ENCODE measurements at places on chromosomes 1 and 21. TPM values are rescaled to one million over a fixed set of nuclear protein-coding genes. Genes with fewer than 3 reads are reported as not detected.
A peak's percentile ranks its signal among the peaks of the same experiment; 100 is the strongest.

DNA sequence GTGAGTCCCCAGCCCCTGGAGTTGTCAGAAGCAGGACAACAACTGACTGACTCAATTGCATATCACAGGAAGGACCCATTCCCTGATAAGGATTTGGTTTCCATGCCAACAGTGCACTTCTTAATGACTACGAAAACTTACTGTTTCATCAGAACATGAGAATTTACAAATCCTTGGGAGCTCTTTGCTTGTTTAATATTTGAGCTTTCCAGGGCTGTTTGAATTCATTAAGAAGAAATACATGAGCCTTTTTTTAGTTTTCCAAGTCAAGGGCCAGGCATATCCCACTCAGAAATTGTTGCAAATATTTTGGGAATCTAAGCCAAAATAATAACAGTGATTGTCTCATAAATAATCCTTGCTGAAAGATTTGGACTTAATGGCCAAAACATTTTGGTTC is 27.2 kb upstream of the COL24A1 start:
- no peak overlapping the region for H3K27ac ChIP-seq
- H3K27me3 ChIP-seq = no peaks in the 10 kb centered on the region
- H3K36me3 ChIP-seq = no peaks in the 10 kb centered on the region

DNA sequence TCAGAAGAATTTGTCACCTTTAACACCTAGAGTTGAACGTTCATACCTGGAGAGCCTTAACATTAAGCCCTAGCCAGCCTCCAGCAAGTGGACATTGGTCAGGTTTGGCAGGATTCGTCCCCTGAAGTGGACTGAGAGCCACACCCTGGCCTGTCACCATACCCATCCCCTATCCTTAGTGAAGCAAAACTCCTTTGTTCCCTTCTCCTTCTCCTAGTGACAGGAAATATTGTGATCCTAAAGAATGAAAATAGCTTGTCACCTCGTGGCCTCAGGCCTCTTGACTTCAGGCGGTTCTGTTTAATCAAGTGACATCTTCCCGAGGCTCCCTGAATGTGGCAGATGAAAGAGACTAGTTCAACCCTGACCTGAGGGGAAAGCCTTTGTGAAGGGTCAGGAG is 52.3 kb downstream of the UBE4B start:
- DNase-seq = no peak
- no peaks in the 10 kb centered on the region for H3K36me3 ChIP-seq
- no peaks in the 10 kb centered on the region for H3K27me3 ChIP-seq
- H3K4me3 ChIP-seq = no peak overlapping the region
- no peak overlapping the region for H3K27ac ChIP-seq

DNA sequence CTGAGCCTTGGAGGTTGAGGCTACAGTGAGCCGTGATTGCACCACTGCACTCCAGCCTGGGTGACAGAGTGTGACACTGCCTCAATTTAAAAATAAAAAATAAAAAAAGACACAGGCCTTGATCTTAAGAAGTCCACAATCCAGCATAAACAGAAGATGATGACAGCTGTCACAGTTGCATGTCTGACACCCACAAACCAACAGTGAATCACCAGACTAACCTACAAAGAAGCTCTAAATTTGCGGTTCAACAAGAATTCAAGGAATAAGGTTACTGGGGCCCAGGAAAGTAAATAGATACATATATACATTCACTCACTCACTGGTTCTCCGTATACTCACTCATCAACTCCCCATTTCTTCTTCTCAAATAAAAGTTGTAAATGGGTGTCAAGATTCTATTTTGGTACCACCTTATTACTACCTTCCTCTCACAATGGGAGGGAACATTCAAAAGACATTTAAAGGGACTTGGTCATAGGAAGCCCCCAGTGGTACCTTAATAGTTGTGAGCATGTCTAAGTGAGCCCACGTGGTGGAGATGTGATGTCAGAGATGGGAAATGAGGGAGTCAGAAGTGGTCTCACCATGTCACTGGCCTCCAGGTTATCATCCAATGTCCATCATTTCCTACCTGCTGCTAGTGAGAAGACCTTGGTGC is 66.9 kb upstream of the PRDX6 start:
- peaks cover 8% of the 10 kb centered on the region for H3K4me1 ChIP-seq
- no peak overlapping the region for H3K4me3 ChIP-seq
- H3K36me3 ChIP-seq = no peaks in the 10 kb centered on the region

GRCh38 chr1:89608319-89608983 is 24.5 kb upstream of the LRRC8C start:
- no peaks in the 10 kb centered on the region for H3K27me3 ChIP-seq
- H3K4me1 ChIP-seq = peaks cover 15% of the 10 kb centered on the region
- H3K4me3 ChIP-seq = no peak overlapping the region
- DNase-seq = no peak

DNA sequence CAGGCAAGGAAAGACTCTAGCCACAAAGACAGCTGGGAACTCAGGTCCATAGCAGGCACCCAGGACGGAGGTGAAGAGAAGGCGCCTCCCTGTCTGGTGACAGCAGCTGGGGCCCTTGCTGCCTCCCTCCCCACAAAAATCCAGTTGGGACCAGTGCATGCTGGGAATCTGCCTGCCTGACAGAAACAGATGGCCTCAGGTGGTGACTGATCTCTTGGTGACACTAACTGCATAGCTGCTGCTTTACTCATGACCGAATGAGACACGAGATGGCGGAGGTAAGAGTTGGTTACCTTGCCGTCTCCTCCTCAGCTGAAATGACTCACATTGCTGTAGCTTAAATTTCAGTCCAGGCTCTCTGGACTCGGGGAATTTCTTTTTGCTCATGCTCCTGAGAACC is 130.3 kb downstream of the FGGY start:
- DNase-seq = peak; percentile 97
- peak overlapping the region; percentile 89 for H3K27ac ChIP-seq
- no peaks in the 10 kb centered on the region for H3K27me3 ChIP-seq
- no peaks in the 10 kb centered on the region for H3K36me3 ChIP-seq
- H3K4me3 ChIP-seq = no peak overlapping the region

DNA sequence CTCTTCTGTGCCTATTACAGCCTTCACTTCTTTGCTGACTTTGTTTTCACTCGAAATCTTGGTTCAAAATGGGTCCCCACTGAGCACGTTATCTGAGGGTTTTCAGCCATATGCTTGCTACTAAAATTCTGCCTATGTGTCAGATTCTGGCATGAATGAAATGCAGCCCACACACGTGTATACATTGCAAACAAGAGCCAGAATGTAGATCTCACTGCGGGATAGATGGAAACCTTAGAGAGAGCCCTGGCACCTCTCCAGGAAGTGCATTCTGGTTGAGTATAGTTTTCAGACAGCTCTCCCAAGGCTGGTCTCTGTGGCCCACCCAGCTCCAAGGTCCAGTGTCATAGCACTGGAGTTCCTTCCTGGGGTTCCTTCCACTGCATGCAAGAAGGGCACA is 234.7 kb upstream of the GJB5 start:
- H3K36me3 ChIP-seq = no peaks in the 10 kb centered on the region
- DNase-seq = no peak
- H3K4me3 ChIP-seq = no peak overlapping the region
- no peaks in the 10 kb centered on the region for H3K4me1 ChIP-seq

GRCh38 chr21:42780617-42781016 is 98.7 kb downstream of the WDR4 start:
- H3K4me1 ChIP-seq = no peaks in the 10 kb centered on the region
- peaks cover 31% of the 10 kb centered on the region for H3K27me3 ChIP-seq
- H3K27ac ChIP-seq = no peak overlapping the region
- no peak overlapping the region for H3K4me3 ChIP-seq
- no peaks in the 10 kb centered on the region for H3K36me3 ChIP-seq

DNA sequence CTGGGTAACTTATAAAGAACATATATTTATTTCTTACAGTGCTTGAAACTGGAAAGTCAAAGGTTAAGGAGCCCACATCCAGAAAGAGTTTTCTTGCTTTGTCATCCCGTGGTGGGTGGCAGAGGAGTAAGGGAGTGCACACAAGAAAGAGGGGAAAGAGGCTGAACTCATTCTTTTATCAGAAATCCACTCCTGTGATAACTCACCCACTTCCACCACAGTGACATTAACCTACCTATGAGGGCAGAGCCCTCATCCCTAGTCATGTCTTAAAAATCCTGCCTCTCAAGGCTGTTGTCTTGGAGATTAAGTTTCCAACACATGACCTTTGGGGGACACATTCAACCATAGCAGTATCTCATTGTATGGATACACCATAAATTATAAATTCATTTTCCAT is 32.5 kb upstream of the RGS4 start:
- H3K36me3 ChIP-seq = no peaks in the 10 kb centered on the region
- no peak overlapping the region for H3K27ac ChIP-seq
- no peak overlapping the region for H3K4me3 ChIP-seq

- no peaks in the 10 kb centered on the region for H3K27me3 ChIP-seq
- H3K4me3 ChIP-seq = no peak overlapping the region
- H3K27ac ChIP-seq = no peak overlapping the region
- no peak for DNase-seq
- peaks cover 22% of the 10 kb centered on the region for H3K4me1 ChIP-seq
- no peaks in the 10 kb centered on the region for H3K36me3 ChIP-seq
Measured at GRCh38 chr1:216612291-216612690, 110.9 kb downstream of the ESRRG start.

DNA sequence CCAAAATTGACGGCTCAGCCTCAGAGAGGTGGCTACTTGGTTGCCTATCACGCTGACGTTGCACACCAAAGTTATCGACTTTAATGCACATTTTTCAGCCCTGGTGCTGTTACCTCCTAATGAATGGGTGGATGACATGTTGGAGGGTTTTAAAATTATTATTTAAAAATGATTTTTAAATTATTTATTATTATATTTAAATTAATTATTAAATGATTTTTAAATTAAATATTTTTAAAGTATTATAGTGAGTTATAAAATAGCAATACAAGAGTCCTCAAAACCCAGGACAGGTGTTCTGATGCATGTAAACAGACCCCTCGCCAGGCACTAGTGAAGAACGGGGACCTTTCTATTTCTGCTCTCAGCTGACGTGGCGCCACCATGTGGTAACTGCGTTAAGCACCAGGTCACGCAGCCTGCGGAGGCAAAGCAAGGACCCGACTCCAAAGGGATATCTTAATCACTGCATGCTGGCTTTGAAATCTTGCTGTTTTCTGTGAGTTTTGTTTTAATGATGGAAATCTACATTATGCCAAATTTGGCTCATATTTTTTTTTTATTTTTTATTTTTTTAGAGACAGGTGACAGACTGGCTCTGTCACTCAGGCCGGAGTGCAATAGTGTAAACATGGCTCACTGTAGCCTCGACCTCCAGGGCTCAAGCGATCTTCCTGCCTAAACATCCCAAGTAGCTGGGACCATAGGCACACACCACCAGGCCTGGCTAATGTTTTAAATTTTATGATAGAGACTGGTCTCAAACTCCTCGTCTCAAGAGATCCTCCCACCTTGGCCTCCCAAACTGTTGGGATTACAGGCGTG is 22.6 kb downstream of the CASP9 start:
- H3K4me3 ChIP-seq = no peak overlapping the region
- no peaks in the 10 kb centered on the region for H3K27me3 ChIP-seq
- DNase-seq = no peak
- no peak overlapping the region for H3K27ac ChIP-seq
- H3K36me3 ChIP-seq = no peaks in the 10 kb centered on the region

DNA sequence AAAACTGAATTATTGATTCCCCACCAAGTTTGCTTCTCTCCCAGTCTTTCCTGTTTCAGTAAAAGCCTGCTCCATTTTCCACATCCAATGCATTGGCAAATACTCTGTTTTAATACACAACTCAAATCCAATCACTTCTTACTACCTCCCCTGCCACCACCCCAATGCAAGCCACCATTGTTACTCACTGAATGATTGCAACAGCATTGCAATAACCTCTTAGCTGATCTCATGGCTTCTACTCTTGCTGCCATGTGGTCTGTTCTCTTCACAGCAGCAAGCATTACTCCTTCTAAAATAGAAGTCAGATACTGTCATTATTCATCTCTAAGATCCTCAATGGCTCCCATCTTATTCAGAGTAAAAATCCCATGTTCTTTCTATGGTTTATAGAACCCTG is 123.4 kb downstream of the ATP6V1G3 start:
- no peaks in the 10 kb centered on the region for H3K4me1 ChIP-seq
- no peak for DNase-seq
- H3K4me3 ChIP-seq = no peak overlapping the region
- H3K27ac ChIP-seq = no peak overlapping the region

DNA sequence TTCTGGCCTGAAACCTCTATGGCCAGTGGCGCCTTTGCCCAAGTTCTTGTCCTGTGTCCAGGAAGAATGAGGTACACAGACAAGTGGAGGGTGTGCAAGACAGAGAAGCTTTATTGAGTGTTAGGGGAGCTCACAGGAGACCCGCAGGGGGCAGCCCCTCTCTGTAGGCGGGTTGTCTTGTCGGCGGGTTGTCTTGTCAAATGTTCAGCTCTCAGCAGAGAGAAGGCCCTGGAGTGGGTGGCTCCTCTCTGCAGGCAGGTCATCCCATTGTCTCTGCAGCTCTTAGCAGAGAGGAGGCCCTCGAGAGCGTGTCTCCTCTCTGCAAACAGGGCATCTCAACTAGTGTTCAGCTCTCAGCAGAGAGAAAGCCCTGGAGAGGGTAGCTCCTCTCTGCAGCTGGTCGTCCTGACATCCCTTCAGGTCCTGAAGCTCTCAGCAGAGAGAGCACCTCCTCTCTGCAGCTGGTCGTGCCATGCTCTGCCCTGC is 11.0 kb downstream of the COL6A2 start:
- H3K27me3 ChIP-seq = no peaks in the 10 kb centered on the region
- no peak for DNase-seq
- H3K4me3 ChIP-seq = no peak overlapping the region
- H3K27ac ChIP-seq = no peak overlapping the region
- no peaks in the 10 kb centered on the region for H3K36me3 ChIP-seq
- H3K4me1 ChIP-seq = no peaks in the 10 kb centered on the region

DNA sequence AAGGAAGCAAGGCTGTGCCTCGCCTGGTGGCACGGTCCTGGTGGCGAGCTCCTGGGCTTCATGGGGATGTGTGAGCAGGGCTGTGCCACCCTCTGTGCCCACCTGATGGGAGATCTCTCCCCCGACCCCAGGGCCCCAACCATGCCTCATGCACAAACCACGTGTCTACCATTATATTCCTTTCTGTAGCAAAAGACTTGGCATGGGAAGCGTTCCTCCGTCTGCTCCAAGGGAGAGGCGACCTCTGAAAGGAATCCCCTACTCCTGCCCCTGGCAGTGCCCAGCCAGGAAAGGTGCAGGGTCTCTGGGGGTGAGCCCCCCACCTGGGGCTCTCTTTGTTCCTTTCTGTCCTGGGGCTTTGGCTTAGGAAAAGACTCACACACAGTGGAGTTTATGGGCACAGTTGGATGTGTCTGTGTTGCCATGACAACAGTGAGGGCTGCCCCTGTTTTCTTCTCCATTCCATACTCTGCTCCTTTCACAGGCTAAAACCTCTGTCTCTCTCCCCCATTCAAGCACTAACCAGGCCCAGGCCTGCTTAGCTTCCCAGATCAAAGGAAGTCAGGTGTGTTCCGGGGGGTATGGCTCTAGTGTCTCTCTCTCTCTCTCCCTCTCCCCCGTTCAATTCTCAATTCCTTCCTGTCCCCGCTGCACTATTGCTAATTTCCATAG is 21.4 kb upstream of the LRRN2 start:
- H3K27me3 ChIP-seq = no peaks in the 10 kb centered on the region
- H3K27ac ChIP-seq = no peak overlapping the region
- no peaks in the 10 kb centered on the region for H3K4me1 ChIP-seq

GSTM5 gene
- 0.87 TPM for total RNA-seq

ZBTB8B gene
- not detected for total RNA-seq

PLCH2 gene
- total RNA-seq = not detected

ADAMTS5 gene
- total RNA-seq = 7.6 TPM

GRIK3 gene
- total RNA-seq = 0.22 TPM

Measured in gastrocnemius medialis (tissue), 4 donors.